ENCODE measurements at places on chromosomes 4 and X.

DNA sequence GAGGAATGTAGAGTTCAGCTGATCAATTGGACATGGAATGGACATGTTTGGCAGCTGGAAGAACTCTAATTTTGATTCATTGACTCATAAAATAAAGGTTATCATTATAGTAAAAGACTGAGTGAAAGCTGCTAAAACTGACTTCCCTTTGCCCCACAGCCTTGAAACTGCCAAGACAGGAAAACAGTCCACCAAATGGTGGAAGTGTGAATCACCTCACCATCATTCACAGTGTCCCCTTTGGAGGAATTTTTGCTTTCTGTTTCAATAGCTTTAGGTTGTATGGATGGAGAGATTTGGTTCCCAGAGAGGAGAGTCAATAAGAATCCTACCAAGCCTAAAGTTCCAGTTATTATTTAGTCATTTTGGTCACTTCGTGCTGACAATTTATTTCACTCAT, 20.8 kb upstream of the FREM3 start:
- no peak for DNase-seq

- DNase-seq, result no peak
Observed at GRCh38 chrX:13691841-13692371, 3.0 kb downstream of the RAB9A start.

DNA sequence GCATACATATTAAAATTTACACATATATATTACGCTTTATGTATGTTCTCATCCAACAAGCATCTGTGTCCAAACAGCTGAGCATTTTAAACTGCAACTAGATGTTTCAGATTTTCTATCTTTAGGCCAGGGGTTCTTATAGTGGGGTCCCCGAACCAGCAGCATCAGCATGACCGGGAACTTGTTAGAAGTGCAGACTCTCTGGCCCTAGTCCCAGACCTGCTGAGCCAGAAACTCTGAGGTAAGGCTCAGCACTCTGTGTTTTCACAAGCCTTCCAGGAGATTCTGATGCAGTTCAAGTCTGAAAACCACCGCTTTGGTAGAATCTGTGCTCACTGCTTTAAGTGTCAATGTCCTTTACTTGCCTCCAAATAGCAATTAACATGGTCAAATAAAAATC, 266.2 kb upstream of the CASK start:
- no peak for DNase-seq

GRCh38 chr4:157996061-157997028, 176.5 kb downstream of the GASK1B start:
- no peak for DNase-seq

- no peak for DNase-seq
Observed at GRCh38 chr4:41429280-41429669, 108.7 kb upstream of the LIMCH1 start.

GRCh38 chr4:54146139-54146538, 46.2 kb downstream of the GSX2 start:
- no peak for DNase-seq

GRCh38 chrX:39158801-39159657, 357.8 kb downstream of the MID1IP1 start:
- peak; percentile 92 for DNase-seq

DNA sequence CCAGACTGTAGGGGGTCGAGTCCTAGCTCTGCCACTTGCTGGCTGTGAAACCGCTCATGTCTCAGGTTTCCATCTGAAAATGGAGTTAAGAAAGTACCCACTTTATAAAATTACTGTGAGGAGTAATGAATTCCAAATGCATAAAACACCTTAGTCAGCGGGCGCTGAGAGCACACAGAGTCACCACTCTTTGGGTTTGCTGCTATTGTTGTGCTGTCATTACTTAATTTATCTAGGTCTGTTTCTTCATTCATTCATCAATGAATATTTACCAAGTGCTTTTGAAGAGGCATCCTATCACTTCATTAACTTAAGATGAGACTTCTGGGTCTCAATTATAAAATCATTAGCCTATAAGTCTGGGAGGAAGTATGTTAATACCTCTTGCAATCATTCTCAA, 317.3 kb downstream of the FBXW7 start:
- no peak for DNase-seq

GRCh38 chr4:99356992-99357391, 4.4 kb upstream of the ADH1C start:
- DNase-seq, result no peak

GRCh38 chr4:171857302-171858012, 44.3 kb downstream of the GALNTL6 start:
- no peak for DNase-seq

GRCh38 chr4:188110741-188111471, 1.5 kb upstream of the TRIML2 start:
- DNase-seq, result no peak

GRCh38 chr4:90078440-90078839, 48.8 kb upstream of the CCSER1 start:
- DNase-seq, result peak; percentile 62

GRCh38 chr4:110207233-110207632, 8.8 kb upstream of the ELOVL6 start:
- DNase-seq, result no peak

- no peak for DNase-seq
Observed at GRCh38 chr4:130955520-130955919, 1859.6 kb downstream of the C4orf33 start.

DNA sequence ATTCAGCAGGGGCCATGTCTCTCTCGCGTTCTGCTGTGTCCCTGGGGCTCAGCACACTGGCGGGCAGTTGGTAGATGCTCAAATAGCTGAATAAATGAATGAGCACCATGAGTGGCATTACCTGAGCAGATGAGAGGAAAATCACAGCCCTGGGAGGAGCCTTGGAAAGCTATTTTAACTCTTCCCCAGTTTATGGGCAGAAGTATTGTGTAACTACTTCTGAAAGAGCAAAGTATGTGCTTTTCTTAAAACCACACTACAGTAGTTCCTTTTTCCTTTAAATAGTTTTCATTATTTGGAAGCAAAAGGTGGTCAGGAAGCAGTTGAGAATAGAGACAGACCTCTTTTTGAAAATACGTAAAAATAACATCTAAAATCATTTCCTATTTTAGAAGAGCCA, 3.0 kb upstream of the PLAC1 start:
- DNase-seq, result no peak

GRCh38 chr4:5865896-5866599, 26.8 kb downstream of the CRMP1 start:
- no peak for DNase-seq

GRCh38 chrX:35351212-35351611, 408.6 kb downstream of the FAM47B start:
- no peak for DNase-seq

DNA sequence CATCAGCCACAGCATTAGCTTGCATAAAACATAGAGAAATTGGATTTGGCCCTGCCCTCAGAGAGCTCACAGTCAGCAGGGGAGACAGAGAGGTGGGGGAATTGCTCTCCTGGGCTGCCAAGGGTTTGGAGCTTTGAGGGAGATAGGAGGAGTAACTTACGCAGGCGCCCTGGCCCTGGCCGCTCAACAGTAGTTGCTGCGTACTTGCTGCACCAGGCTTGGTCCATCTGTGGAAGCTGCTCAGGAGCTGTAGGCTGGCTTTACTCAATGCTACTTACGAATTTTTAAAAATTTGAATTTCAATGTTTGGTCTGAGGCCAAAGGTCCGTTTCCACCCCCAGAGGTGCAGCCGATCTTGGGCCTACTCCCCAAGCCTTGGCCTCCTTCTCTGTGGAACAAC, 83.3 kb downstream of the CPZ start:
- DNase-seq, result no peak

GRCh38 chr4:5156682-5157081, 105.4 kb downstream of the STK32B start:
- no peak for DNase-seq

DNA sequence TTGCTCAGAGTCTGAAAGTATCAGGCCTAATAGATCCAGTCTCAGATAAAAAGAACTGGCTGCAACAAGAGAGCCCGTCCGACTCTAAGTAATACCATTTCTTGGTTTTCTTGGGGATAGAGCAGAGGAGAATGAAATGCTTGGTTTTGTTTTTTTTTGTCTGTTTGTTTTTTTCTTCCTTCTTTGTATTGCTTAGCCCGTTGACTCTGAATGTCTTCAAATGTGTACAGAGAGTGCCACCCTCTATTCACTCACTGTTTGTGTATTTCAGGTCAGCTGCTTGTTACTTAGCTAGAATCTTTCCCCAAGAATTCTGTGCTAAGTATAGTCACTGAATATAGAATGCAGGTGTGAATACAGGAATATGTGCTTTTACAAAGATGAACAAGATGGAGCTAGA, 5.7 kb upstream of the TMEM156 start:
- no peak for DNase-seq

DNA sequence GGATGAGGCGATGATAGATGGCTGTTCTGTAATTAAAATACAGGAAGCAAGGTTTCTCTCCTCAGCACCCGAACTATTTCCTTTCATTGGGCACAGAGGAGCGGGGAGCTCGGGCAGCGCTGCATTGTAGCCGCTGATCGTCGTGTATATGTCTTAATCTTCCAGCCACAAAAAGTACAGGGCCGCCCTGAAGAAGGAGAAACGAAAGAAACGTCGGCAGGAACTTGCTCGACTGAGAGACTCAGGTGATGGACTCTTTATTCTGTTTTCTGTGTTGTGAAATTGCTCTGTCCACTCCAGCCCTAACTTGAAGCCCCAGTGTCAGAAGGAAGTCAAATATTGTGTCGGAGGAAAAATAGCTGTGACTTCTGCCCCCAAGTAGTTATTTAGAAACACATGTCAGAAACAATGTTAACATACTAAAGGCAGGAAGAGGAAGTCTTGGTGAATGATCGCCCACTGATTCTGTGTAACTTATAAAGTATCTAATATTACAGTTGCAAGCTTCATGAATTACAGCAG, 546 bp downstream of the ZRSR2 start:
- peak; percentile 4 for DNase-seq

GRCh38 chrX:74382613-74383012, 38.7 kb upstream of the SLC16A2 start:
- DNase-seq, result peak; percentile 85

DNA sequence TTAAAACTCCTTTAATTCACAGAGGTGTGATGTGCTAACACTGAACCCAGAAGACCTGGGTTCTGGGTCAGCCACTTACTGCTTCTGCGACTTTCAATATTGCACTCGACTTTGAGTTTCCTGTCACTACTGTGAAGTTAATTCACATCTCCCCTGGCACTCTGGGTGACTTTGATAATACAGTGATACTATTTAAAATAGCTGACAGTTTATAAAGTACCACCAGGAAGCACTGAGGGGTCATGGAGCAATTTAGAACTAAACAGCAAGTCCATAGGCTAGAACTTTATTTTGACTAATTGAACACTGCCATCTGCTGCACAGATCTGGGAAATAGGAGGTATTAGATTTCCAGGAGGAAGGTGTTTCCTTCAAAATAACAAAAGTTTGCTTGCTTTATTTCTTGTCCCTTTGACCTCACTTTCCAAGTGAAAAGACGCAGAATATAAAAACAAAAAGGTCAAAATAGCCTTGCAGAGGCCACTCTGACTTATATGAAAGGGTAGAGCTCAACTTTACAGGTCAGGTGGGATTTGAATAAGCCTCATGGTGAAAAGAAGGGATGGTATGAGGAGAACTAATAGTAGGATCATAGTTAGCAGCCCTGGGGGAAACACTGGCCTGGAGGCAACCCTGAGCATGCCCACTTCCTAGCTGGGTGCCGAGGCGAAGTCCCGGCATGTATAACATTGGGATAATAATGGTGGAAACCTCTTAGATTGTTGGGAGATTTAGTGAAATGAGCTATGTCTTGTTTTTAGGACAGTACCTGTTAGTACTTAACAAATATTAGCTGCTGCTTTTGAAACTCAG, 53.4 kb downstream of the ZNF518B start:
- peak; percentile 33 for DNase-seq

DNA sequence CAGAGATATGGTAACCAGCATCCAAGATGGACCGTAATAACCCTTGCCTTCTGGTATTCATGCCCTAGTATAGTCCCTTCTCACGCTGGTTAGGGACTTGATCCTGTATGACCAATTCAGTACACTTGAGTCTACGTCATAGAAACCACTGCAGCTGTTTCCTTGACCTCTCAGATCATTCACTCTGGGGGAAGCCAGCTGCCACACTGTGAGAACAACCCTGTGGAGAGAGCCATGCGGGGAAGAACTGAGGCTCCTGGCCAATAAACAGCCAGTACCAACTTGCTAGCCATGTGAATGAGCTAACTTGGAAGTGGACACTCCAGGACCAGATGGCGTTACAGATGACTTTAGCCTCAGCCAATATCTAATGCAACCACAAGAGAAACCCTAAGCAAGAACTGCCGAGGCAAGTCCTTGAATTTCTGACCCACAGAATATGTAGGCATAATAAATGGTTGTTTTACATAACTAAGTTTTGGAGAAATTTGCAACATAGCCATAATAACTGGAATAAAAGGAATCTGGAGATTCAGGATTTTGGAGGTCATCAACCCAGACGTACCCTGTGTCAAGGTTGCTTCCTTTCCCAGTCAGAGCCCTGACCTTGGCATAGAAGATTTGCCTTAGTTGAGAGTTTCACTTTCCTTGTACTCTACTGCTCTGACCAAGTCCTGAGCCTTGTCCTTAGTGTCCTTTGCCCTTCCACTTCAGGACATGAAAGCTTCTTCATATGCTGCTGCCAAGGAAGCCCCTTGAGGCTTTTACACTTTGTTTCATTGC, 87.3 kb upstream of the ZNF81 start:
- DNase-seq, result no peak

- DNase-seq, result no peak
Observed at GRCh38 chrX:29297171-29297800, 710.0 kb downstream of the IL1RAPL1 start.

- DNase-seq, result no peak
Observed at GRCh38 chrX:41391606-41392005, 55.5 kb upstream of the NYX start.

GRCh38 chr4:23320931-23321587, 568.8 kb downstream of the PPARGC1A start:
- no peak for DNase-seq

DNA sequence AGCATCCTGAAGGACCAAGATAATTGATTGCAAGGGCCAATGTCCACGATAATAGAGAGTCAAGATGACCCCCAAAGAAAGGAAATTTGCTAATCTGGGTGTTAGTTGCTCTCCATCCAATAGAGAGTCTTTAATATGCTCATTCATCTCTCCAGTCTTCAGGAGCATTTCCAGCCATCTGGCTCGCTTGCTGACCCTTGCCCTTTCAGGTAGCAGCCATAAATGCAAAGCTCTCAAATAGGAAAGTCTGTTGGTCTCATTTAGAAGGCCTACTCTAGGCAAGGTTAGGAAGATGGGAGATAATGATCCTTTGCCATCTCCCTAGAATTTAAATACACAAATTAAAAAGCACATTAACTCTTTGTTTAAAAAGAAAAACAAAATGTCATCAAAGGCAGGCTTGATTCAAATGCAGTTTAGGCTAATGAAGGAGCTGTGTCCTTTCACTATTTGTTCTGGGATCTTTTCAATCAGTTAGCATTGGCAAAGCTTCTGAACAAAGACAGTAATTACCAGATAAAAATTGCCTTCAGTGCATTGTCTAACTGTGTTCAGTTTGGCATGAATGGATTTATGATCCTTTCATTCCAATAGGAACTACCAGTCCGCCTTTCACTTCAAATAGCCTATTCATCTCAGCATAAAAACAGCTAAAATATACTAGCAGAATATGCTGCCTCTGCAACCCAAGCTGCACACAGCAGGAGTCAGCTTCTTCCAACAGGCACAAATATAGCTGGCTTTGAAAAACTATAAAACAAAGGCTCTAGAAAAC, 49.6 kb upstream of the ATXN3L start:
- no peak for DNase-seq
